ENCODE measurements at places on chromosomes 16 and 17.

DNA sequence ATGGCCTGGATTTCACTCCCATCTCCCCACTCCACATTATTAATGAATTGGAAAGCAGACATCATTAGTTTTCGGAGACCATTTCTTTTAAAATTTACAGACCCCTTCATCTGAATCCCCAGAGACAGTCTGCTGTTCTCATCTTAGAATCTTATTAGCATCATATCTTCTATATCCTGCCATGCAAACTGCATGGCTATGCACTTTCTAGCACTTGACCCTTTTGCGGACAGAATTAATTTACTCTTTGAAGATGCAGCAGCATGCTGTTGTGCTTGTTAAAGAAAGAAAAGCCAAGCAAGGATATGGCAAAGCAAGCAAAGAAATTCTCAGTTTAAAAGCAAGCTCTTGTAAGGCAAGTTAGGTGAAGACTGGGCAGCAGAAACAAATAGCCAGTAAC lies 201.2 kb upstream of the PMFBP1 start:
- DNase-seq, result no peak

DNA sequence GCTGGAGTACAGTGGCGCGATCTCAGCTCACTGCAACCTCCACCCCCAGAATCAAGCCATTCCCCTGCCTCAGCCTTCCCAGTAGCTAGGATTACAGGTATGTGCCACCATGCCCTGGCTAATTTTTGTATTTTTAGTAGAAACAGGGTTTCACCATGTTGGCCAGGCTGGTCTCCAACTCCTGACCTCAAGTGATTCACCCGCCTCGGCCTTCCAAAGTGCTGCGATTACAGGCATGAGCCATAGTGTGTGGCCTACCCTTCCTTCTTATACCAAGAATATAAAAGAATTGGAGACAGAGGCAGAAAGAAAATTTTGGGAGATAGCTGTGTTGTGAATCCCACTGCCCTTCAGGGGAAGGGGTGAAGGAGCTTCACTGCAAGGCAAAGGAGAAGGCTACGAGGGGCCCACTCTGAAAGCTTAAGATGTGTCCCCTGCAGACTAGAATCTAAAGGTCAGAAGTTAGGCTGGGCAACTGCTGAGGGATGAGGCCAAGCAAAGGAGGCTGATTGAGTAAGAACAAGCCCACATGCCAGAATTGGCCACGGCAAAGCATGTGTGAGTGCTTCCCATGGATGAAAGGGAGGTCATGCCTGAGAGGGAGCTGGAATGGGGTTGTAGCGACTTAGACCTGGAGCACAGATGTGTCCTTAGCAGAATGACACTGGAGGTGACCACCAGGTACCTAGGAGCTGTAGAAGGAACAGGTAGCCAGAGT lies 8.4 kb upstream of the CRYBA1 start:
- DNase-seq, result peak; percentile 54

DNA sequence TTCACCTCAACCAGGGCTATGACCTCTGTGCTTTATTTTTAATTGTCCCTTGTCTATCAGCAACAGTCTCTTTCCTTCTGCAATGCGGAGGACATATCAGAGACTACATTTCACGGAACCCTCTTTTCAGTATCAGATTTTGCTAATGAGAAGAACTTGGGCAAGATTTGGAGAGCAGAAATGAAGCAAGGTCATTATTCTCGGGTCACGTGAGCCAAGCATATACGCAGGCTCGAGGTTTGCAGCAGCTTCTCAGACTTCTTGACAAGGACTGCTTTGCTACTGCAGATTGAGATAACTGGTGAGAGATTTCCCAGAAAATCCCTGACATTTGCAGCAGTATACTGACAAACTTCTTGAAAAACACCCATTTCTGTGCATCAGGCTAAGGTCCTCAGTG lies 30.4 kb downstream of the ABCA10 start:
- DNase-seq, result no peak

- no peak for DNase-seq
Measured at GRCh38 chr16:28191364-28191960, 20.3 kb downstream of the XPO6 start.

DNA sequence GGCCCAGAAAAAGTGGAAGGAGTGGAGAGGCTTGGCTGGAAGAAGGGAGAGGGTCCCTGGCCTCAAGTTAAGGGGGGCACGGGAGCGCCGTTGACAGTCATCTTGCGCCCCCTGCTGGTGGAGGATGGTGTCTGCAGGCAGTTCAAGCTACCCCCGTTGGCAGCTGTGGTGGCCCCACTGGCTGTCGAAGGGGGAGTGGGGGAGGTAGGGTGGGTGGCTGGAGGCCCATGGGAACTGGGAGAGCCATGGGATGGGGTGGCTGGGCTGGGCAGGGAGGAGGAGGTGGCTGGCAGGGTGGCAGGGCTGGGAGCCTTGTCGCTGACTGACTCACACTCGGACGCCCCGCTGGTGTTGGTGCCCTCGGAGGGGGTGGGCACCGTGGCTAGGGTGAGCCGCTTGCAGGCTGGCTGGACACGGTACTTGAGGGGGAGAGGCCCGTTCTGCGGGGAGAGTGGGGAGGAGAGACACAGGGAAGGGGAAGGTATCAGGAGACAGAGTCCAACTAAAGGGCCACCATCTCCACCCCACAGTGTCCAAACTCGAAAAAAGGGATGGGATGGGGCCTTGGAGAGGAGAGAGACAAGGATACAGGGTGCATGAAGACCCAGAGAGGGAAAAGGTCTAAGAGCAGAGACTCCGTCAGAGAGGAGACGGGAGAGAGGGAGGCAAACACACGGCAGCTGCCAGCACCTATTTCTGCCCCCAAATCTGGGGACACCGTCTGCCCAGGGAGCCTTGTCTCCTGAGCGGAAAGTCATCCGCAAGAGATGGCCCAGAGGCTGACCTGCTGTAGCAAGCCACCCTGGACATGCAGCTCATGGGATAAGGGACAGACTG lies 5.2 kb downstream of the CISD3 start:
- DNase-seq, result no peak

DNA sequence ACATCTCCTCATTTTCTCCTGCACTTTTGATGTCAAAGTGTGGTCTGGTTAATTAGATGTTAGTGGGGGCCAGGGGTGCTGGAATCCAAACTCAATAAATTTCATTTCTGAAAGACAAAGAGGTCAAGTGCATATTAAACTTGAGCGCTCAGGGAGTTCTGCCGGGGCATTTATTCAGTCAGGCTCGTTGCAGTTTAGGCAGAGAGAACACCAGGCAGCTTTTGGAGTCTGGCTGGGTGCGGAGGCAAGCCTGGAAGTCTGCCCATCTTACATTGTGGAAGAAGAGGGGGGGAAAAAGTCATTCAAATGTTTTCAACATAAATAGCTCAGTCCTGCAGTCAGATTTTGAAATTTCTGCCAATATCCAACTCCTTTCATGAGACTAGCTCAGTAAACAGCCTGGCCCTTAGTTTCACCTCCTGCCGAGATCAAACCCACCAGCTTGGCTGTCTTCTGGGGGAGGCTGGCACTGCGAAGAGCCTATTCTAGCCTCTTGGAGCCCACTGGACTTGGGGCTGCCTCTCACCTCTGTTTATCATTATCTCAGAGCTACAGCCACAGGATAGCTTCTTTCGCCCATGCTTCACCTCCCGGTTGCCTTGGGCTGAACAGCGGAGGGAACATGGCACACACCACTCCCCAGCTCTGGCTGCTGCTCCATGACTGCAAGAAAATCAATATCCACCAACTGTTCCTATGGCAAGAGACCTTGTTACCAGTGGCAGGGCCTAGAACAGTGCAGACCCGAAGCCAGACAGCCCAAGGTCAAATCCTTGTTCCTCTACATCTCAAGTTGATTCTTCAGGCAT lies 177.4 kb upstream of the CDH5 start:
- peak; percentile 49 for DNase-seq

DNA sequence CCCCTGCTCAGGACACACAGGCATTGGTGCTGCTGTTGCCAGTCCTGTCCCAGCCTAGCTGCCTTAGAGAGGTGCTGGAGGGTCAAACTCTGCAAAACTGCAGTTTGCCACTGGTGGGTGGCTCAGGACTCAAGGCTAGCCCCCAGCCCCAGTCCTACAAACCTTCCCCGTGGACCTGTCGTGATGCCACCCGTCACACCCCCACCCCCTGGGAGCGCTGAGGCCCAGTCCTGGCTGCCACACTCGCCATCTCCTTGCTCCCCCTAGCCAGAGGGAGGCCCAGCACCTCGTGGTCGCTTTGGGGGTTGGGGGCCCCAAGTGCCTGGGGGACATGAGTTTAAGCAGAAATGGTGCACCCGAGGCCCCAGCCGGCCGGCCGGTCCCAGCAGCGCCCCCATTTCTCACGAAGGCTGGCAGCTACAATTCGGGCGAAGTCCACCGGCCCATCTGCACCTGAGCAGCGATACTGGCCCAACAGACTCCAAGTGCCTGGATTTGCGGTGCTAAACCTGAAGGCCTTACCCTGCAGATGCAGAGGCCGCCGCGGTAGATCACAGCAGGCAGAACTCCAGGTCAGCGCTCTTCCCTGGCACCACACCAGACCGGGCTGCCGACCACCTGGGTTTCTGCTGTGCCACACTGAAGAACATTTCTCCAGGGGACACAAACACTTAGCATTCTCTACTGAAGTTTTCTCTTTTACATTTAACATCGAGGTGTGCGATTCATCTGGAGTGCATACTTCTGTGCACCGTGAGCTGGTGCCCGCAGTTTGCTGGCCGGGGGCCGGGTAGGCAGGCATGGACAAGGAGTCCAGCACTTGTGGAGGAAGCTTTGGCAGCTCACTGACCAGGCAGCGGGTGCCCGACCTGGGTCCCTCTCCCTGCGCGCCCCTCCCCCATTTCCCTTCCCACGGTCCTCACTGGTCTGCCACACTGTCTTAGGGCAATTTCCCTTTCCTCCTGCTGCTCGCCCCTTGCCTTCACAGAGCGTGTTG lies 130.0 kb downstream of the KCNJ12 start:
- DNase-seq, result no peak

GRCh38 chr17:73827627-73828291 lies 183.5 kb upstream of the SDK2 start:
- no peak for DNase-seq

GRCh38 chr17:5380491-5381135 lies 38.8 kb downstream of the NUP88 start:
- no peak for DNase-seq

DNA sequence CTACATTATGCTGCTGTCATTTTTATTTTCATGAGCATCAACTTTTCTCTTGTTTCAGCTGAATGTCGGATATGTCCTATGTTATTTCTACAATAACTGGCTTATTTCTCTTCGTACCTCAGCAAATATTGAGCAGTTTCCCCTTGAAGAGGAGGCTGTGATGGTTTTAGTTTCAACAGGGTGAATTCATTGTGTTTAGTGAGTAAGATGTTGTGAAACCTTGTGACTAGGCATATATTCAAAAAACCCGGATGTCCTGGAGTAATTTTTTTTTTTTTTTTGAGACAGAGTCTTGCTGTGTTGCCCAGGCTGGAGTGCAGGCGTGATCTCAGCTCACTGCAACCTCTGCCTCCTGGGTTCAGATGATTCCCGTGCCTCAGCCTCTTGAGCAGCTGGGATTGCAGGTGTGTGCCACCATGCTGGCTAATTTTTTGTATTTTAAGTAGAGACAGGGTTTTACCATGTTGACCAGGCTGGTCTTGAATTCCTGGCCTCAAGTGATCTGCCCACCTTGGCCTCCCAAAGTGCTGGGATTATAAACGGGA lies 11.1 kb downstream of the CPD start:
- no peak for DNase-seq

DNA sequence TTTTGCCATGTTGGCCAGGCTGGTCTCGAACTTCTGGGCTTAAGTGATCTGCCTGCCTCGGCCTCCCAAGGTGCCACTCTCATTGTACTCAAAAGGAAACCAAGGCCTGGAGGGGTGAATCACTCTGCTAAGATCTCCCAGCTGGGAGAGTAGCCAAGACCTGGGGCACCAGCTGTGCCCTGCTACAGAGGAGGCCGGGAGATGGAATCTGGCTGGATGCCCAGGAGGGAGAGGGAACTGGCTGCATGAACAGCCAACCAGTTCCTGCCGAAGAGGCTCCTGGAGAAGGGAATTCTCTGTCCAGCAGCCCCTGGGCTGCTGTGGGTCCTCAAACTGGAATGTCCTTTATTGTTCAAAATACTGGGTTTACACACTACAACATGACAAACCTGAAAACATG lies 238.7 kb upstream of the CIBAR2 start:
- DNase-seq, result peak; percentile 98

DNA sequence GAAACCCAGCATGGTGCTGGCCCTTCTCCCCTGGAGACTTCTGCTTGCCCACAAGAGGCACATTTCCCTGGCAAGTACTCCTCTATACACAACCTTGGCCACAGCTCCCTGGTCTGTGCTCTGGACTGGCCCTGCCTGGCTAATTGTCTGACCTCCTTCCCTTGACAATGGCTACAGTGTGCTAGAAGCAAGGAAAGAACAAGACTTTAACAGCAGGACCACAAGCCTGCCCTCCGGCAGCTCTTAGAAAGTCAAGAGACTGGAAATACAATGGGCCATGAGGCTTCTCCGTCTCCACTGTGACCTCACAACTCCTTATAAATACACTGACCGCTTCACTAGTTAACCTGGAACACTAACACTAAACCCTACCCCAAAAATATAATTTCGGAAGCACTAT lies 36.7 kb downstream of the LIG3 start:
- no peak for DNase-seq

GRCh38 chr16:22206842-22207714 lies 1.0 kb downstream of the EEF2K start:
- peak; percentile 85 for DNase-seq

DNA sequence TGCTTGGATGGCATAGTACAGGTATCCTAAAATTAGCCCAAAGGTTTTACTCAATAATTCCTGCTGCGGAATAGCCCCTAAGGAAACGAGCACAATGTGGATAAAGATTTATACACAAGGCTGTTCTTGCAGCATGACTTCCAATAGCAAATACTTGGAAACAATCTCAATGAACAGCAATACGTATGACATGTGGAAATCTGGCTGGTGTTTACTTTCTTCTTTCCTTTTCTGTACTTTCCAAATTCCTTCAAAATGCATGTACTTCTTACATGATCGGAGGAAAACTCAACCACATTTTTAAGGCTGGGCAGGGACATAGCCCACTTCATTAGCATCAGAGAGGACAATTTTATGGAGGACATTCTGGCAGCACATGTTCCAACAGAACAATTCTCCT lies 86.6 kb downstream of the C16orf95 start:
- DNase-seq, result no peak

GRCh38 chr17:51709694-51710633 lies 448.6 kb downstream of the CA10 start:
- no peak for DNase-seq

DNA sequence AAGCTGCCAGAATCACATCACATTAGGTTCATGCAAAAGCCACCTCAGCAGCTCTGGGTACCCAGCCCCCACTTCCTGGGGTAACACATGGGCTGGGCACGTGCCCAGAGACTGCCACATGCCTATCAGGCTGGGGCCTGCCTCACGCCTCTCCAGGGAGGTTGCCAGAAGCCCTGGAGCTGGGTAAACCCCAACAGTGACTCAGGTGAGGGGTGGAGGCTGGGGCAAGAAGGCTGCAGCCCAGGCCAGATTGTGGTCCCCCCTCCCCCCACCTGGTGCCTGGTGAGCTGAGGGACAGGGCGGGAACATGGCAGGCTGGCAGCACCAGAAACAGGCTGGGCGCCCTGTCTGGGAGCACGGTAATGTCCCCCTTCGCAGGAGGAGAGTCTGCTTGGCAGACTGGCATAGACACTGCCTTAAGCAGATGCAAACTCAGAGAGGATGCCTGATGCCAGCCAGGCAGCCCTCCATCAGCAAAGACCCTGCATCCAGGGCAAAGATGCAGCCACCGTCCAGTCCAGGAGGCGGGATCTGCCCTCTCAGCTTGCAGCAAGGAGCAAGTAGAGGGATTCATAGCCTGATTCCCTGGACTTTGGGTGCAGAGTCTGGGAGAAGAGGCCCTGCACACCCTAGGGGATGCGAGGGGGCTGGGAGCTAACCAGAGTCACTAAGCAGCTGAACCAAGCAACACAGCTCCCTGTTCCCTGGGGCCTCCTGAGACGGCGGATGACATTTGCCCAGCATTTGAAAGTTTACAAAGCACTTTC lies 28.8 kb downstream of the NGFR start:
- DNase-seq, result no peak
